ENCODE measurements at places on chromosomes 6 and 20.
A peak's percentile ranks its signal among the peaks of the same experiment; 100 is the strongest.

DNA sequence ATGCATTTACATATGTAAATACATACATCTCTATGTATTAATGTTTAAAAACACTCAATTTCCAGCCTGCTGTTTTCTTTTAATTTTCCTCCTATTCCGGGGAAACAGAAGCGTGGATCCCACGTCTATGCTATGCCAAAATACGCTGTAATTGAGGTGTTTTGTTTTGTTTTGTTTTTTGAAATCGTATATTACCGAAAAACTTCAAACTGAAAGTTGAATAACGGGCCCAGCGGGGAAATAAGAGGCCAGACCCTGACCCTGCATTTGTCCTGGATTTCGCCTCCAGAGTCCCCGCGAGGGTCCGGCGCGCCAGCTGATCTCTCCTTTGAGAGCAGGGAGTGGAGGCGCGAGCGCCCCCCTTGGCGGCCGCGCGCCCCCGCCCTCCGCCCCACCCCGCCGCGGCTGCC is 355 bp upstream of the BMP2 start:
- no peak for DNase-seq

GRCh38 chr20:23585808-23586734 is 17.8 kb upstream of the CST9L start:
- DNase-seq, result no peak

DNA sequence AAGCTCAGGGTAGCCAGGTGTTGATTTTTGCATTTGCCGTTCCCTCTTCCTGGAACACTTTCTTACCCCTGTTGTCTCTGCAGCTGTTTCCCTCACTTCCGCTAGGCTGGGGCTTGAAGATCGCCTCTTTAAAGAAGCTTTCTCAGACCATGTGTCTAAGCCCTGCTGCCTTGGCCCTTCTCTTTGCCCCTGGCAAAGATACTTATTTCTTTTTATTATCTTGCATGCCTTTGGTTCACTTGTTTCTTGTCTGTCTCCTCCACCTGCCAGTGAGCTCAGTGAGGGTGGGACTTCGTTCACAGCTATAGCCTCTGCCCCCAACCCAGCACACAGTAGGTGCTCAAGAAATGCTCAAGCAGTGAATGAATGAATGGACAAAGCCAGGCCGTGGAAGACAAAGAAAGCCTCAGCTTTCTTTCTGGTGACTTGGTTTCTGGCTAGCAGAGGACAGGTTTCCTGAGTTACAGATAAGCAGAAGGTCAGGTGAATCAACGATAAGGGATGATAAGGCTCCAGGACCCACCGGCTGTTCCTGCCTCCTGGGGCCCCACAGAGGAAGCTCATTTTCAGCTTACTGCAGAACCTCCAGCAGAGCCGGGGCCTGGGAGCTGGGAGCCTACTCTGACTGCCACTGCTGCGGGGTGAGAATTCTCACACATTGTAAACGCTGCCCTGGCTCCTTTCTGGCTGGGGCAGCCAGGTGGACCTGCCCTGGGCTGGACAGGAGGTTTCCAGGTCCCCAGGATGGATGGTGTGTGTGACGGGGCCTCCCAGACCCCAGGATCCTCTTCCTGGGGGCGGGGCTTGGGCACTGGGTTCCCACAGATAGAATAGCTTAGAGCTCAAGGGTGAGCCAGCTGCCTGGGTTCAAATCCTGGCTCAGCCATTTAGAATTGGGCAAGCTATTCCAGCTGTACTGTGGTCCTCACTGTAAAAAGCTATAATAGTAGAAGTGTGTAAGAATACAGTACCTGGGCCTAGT is 29.8 kb downstream of the SNAI1 start:
- DNase-seq, result no peak

GRCh38 chr20:26208296-26209091 is 511.8 kb upstream of the ZNF337 start:
- peak; percentile 10 for DNase-seq

- DNase-seq, result no peak
These were observed 65.0 kb upstream of the VSTM2L start for GRCh38 chr20:37837924-37838323.

GRCh38 chr6:35489066-35489465 is 7.8 kb downstream of the TEAD3 start:
- no peak for DNase-seq

DNA sequence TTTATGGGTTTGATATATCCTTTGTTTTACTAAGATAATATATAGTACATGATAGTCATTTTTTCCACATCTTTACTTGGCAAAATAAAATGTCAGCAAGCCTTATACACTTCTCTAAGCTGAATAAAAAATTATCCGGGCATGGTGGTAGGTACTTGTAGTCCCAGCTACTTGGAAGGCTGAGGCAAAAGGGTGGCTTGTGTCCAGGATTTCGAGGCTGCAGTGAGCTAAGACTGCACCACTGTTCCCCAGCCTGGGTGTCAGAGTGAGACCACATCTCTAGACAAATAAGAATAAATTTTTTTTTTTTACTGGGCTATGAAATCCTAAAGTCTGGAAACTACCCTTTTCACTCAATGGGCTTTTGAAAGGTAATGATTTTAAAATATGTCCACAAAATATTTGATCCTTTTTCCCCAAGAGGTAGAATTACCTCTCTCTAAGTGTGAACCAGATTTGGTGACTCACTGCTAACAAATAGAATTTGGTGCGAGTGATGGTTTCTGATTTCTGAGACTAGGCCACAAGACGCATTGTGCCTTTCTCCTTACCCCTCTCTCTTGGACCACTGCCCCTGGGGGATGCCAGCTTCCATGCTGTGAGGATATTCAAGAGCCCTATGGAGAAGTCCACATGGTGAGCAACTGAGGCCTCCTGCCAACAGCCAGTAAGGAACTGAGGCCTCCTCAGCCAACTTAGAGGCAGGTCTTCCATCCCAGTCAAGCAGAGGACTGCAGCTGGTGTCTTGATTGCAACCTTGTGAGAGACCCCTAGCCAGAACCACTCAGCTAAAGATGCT is 84.2 kb upstream of the ZNFX1 start:
- DNase-seq, result no peak

- no peak for DNase-seq
These were observed 7.5 kb downstream of the SNAI1 start for GRCh38 chr20:49990271-49990720.

- DNase-seq, result peak; percentile 30
These were observed 46.0 kb upstream of the PTPN1 start for GRCh38 chr20:50464026-50464724.

- no peak for DNase-seq
These were observed 63.8 kb downstream of the NPEPL1 start for GRCh38 chr20:58756450-58756775.

DNA sequence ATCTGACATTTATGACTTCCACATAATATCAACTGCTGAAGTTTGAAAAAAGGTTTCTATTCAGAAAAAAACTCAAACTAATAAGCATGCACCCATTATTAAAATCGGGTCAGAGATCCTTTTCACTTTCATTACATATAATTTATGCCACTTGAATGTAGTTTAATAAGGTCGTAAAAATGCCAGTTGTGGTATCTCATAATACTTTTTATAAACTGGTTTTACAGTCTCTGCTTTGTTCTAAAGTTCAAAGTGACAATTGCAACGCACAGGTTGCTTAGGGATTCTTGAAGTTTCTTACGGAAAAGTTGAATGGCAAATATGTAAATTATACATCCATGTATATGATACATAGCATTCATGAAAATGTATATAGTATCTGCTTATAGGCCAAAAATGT is 229.4 kb upstream of the CEP162 start:
- no peak for DNase-seq
